ENCODE measurements at places on chromosomes 4 and X.

GRCh38 chrX:10457092-10457491 lies 163.3 kb downstream of the MID1 start:
- DNase-seq: no peak

DNA sequence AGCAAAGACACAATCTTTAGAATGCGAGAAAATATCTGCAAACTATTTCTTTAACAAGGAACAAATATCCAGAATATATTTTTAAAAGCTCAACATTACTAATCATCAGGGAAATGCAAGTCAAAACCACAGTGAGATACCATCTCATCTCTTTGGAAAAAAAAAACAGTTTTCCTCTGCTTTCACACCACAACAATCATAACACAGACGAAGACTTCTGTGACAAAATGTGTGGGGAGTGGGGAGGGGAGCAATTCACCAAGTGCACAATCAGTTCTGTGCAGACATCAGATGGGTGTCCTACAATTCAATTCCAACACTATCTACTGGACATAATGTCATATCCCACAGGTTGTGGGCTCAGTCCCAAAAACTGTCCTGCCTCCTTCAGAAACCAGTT lies 293.2 kb upstream of the SLC7A11 start:
- no peak for DNase-seq

DNA sequence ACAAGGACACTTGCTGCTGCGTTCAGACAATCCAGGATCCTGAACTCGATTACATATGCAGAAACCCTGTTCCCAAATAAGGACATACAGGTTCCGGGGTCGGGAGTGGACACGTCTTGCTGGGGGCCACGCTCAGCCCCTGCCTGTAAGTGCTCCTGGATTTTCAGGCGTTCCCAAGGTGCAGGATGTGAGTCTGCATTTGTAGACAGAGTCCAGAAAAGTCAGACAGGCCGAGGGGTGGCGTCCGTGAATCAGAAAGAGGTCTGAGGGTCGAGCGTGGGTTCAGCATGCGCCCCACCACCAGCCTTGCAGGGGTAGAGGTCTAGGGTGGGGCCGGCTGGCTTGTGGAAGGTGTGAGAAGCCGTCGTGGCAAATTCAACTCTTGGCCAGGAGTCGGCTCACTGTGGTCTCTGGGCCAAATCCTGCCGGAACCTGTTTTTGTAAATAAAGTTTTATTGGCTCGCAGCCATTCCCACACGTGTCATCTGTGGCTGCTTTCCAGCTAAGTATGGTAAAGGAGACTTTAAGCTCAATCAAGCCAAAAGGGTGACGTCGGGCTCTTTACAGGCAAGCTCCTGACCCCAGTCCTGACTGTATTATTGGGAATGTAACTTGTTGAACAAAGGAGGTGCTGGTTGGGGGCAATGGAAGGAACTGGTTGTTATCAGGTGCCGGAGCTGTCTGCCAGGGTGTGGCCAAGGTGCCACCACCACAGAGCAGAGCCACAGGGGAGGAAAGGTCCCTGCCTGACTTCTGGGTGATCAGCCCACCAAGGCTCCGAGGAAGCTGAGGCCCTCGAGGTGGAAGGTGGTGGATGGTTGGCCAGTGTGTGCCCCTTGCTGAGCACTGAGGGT lies 7.4 kb downstream of the DOK7 start:
- no peak for DNase-seq

DNA sequence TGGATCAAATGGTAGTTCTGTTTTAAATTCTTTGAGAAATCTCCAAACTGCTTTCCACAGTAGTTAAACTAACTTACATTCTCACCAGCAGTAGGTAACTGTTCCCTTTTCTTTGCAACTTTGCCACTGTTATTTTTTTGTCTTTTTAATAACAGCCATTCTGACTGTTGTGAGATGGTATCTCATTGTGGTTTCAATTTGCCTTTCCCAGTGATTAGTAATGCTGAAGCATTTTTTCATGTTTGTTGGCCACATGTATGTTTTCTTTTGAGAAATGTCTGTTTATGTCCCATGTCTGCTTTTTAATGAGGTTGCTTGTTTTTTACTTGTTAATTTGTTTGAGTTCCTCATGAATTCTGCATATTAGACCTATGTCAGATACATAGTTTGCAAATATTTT lies 198.8 kb downstream of the RAB28 start:
- no peak for DNase-seq

- DNase-seq: no peak
These were observed 114.4 kb upstream of the WDR44 start for GRCh38 chrX:118231464-118231863.

- DNase-seq: no peak
These were observed 32.9 kb upstream of the RAB40A start for GRCh38 chrX:103552236-103552635.

- no peak for DNase-seq
These were observed 121.3 kb downstream of the KIT start for GRCh38 chr4:54779036-54779435.

DNA sequence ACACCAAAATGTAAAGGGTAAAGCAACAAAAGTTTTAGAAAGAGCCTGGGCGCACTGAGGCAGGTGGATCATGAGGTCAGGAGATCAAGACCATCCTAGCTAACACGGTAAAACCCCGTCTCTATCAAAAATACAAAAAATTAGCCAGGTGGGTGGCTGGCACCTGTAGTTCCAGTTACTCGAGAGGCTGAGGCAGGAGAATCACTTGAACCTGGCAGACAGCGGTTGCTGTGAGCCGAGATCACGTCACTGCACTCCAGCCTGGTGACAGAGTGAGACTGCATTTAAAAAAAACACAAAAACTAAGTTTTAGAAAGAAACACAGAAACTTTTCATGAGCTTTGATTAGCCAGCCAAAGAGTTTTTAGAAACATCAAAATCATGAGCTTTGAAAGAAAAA lies 76.5 kb downstream of the APBB2 start:
- no peak for DNase-seq

- no peak for DNase-seq
These were observed 397.4 kb downstream of the SPOCK3 start for GRCh38 chr4:166836865-166837264.

GRCh38 chr4:109729718-109730618 lies at the start of gene PLA2G12A:
Gene PLA2G12A, minus strand, starts transcription at chr4:109730070. Its CDS starts 261 bp downstream, at chr4:109729809.
- no peak for DNase-seq

GRCh38 chrX:13341491-13342101 lies 21.7 kb upstream of the ATXN3L start:
- no peak for DNase-seq

DNA sequence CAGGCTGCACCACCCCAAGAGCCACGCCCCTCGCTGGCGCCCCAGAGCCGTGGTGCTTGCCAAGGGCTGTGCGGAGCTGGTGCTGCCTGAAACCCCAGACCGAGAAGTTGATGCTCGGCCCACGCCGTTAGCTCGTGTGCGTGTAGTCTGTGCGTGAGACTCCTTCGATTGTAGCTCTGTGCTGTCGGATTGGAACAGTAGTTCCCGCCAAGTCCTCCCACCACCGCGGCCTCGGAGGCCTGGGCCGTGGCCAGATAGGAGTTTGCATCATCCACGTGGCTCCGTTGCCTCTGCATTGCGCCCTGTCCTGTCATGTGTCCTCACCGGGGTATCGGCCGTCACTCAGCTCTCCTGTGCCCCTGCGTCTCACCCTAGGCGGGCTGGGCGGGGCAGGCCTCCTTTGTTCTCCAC lies 24.2 kb downstream of the TNIP2 start:
- DNase-seq: no peak

- no peak for DNase-seq
These were observed 256.9 kb downstream of the ADAMTS3 start for GRCh38 chr4:72312032-72312650.

- DNase-seq: no peak
These were observed 38.2 kb downstream of the FHL1 start for GRCh38 chrX:136185401-136186022.

- DNase-seq: no peak
These were observed 189.1 kb downstream of the RAB28 start for GRCh38 chr4:13294961-13295605.

GRCh38 chrX:110086916-110087484 lies 84.1 kb downstream of the TMEM164 start:
- DNase-seq: no peak

GRCh38 chr4:80484712-80485111 lies 149.2 kb downstream of the CFAP299 start:
- no peak for DNase-seq

GRCh38 chr4:178316211-178316610 lies 874.0 kb upstream of the AGA start:
- no peak for DNase-seq

GRCh38 chrX:119151051-119151380 lies 23.4 kb upstream of the KIAA1210 start:
- no peak for DNase-seq

DNA sequence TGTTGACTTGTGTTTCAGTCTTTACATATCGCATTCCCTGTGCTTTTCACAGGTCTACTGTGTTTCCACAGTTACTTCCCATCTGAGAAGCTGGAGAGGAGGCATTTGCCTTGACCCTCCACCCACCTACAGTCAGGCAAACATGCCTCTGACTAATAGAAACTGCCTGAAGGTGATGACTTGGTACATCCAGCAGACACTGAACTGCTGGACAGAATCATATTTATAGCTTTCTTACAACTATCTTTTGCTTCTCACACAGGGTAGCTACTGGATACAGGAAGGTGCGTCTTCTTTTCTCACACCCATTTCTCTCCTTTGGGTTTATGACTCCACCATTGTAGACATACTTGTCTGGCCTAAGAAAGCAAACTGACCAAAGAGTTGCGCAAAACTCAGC lies 58.0 kb downstream of the VGLL1 start:
- DNase-seq: no peak

DNA sequence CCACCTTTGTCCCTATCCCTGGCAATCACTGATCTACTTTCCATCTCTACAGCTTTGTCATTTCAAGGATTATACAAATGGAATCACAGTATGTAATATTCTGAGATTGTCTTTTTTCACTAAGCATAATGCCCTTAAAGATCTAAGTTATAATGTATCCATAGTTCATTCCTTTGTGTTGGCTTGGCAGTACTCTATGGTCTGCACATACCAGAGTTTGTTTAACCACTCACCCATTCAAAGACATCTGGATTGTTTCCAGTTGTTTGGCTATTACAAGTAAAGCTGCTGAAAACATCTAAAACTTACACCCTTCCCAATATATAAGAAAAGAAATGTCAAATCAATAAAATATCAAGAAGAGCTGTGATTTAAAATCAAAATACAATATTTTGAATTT lies 26.0 kb upstream of the AWAT1 start:
- no peak for DNase-seq

GRCh38 chrX:44157858-44158257 lies 184.7 kb upstream of the NDP start:
- DNase-seq: no peak

GRCh38 chr4:177441803-177442622 lies at the start of gene AGA:
Gene AGA, minus strand, starts transcription at chr4:177442437. Its CDS starts 62 bp downstream, at chr4:177442375.
- peak; percentile 14 for DNase-seq

DNA sequence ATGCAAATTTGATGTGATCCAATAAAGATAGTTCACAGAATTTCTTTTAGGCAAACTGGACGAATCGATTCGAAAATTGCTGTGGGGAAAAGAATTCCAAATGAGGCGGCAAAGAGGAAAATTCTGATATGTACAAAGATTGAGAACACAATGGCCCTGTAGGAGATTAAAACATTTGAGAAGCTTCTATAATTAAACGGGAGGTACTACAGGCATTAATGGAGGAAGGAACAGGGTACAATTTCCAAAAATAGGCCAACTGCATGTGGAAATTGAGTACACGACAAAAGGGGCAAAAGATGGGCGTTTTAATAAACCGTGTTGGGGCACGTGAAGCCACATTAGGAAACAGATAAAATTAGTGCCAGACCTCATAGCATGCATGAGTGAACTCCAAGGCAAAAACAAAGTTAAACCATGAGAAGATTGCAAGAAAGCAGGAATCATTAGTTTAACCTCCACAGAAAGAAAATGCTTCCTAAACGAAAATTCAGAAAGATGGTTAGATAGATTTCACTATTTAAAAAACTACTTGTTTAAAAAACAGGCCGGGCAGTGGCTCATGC lies 68.4 kb downstream of the DHRSX start:
- no peak for DNase-seq

- no peak for DNase-seq
These were observed 451 bp downstream of the LPAR4 start for GRCh38 chrX:78747971-78748370.

DNA sequence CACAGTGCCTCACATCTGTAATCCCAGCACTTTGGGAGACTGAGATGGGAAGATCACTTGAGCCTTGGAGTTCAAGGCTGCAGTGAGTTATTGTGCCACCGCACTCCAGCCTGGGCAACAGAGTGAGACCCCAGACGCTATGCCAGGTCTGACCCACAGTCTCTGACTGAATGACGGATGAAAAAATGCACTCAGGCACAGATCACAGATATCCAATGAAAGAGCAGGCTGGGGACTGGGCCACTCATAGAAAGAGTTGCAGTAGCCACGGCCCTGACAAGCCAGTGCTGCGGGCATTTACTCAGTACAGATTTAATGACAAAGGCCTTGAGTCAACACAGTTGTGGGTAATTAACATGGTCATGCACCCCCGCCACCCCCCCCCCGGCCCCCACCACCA lies 22.7 kb downstream of the NUDT6 start:
- DNase-seq: no peak

- DNase-seq: no peak
These were observed 953 bp downstream of the EPGN start for GRCh38 chr4:74309223-74309622.

DNA sequence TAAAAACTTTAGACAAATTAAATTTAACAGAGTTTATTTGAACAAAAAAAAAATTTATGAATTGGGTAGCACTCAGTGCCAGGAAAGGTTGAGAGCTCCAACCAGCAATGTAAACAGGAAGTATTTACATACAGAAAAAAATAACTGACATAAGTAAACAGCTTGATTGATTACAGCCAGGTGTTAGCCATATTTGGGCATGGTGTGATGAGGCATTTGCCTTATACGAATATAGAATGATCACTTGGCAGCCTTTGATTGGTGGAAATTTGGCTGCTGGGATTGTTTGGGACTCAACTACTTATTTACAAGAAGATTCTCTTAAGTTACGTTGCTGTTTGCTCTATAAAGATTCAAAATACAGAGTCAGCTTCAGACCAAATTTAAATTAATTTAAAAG lies 172.0 kb downstream of the ADAM29 start:
- no peak for DNase-seq

DNA sequence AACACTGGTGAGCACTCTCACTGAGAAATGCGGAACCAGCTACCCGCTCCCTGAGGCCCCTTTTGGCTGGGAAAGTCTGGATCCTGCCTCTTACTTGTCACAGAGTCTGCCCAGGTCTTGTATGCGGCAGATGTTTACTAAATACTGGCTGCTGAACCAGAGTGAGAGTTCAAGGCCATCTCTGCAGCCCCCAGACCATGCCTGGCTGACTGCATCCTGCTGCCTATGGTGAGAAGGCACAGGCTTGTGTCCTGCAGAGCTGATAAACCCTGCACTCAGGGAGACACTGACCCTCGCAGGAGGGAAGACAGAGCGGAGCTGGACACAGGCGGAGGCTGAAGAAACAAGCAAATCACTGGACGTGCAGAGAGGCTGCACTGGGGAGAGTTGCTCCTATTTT lies 46.5 kb downstream of the JAKMIP1 start:
- no peak for DNase-seq

- DNase-seq: no peak
These were observed 25.7 kb upstream of the UGT2B7 start for GRCh38 chr4:69070590-69070989.
